ENCODE measurements at places on chromosomes 1 and 21. TPM values are rescaled to one million over a fixed set of nuclear protein-coding genes. Genes with fewer than 3 reads are reported as not detected.

DNA sequence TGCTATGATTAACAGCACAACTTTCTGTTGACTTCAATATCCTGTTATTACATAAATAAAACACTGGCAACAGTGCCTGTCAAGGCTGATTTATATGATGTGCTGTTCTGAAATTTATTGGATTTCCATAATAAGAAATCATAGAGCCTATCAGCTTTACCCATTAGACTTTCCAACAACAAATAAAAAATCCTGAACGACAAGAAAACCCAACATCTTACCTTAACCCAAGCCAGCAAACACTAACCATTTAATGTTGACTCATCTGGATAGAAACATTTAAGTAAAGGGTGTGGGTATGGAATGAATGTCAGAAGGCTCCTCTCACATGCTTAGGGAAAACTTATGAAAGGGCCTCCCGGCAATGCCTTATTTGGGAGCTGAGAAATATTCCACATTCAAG, 165.1 kb downstream of the SLC45A1 start:
- peak; percentile 73 for DNase-seq

DNA sequence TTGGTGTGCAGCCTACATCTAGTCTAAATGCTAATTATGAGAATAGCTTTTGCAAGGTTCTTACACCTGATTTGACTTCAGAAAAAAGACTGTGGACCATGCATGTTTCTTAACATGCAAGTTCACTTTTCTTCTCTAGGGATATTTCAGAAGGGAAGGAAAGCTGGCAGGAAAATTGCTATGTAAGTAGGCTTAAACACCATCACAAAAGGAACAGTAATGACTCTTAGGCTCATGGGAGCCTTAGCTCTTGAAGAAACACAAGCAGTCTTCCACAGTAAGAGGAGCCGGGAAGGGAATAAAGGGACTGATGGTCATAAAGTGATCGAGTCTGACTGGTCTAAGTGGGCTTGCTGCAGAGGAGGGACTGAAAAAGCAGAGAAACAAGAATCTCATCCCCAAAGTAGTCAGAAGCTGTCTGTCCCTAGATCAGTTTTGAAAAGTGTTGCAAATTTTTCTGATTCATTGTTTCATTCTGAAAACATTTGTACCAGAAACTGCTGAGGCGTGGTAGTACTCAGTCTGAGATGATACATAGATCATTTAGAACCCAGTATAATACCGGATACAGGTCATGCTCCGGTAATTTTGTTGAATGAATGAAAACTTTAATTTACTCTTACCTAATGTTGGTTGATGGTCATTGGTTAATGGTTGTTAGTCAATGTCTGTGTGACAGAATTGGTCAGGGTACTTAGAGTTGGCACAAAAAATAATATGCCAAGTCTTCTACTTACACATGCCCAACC, 40.9 kb downstream of the SMYD2 start:
- DNase-seq, result no peak

- peak; percentile 58 for DNase-seq
Observed at GRCh38 chr1:59701376-59701775, 113.4 kb upstream of the HOOK1 start.

GRCh38 chr1:170388489-170388888, 143.5 kb upstream of the GORAB start:
- no peak for DNase-seq

ANKRD45 gene
- total RNA-seq, result not detected

AHDC1 gene
- total RNA-seq, result 5.3 TPM

DNA sequence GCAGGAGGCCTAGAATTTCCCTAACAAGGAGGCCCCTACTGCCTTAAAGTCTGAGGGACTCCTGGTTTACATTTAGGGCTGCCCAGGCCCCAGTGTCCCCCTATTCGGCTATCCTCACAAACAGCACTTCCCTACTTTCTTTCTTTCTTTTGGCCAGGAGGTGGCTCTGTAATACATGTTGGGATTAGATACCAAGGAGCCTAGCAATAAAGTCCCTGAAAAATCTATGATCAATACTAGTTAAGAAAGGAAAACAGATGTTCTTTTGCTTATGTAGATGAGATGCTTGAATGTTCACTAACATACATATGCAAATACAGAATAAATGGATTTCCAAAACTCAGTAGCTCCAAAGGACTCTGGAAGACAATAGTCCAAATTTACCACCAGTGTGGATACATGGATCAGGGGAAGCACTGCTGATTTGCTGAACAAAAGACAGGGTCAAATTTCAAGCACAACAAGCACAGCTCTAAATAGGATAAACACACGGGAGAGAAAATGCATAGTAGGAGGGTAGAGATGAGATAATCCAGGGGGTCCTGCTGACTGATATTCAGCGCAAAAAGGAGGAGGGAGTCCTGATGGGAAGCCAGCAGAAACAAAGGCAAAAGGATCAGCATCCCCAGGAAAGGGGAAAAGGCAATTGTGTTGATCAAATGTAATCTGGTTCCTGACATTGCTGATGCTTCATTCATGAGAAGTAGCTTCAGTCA, 240.0 kb downstream of the NUF2 start:
- peak; percentile 45 for DNase-seq

NSL1 gene
- total RNA-seq, result 34.9 TPM

GRCh38 chr1:58861076-58861475, 77.2 kb upstream of the JUN start:
- DNase-seq, result no peak

ARHGEF10L gene
- 16.1 TPM for total RNA-seq
